ENCODE measurements at places on chromosomes 7 and 10.

- peak; percentile 84 for DNase-seq
Observed at GRCh38 chr10:117413928-117414618, 38.8 kb upstream of the PDZD8 start.

- no peak for DNase-seq
Observed at GRCh38 chr10:64528294-64529002, 1007.2 kb downstream of the REEP3 start.

- no peak for DNase-seq
Observed at GRCh38 chr7:100607111-100607510, 4.9 kb downstream of the PCOLCE start.

- DNase-seq, result no peak
Observed at GRCh38 chr10:70937661-70938060, 49.3 kb upstream of the PCBD1 start.

DNA sequence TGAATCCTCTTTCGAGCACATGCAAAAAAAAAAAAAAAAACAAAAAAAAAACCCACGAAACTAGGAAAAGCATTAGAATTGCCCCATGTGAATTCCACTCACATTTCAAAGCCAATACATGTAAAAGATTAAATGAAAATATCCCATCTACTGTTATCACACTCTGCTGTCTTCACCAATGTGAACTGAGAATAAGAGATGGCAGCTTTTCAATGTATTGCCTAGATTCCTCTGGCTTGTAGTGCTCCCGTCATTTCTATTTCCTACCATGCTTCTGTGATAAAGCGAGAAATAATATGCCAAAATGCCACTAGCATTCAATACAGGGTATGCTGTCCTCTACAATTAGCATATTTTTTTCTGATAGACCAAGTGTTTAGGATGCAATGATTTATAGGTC lies 517.0 kb downstream of the NRG3 start:
- no peak for DNase-seq

GRCh38 chr7:27172823-27173510 lies 1.2 kb downstream of the HOXA10 start:
- DNase-seq, result no peak

- DNase-seq, result no peak
Observed at GRCh38 chr10:126893206-126893605, 12.0 kb upstream of the DOCK1 start.

DNA sequence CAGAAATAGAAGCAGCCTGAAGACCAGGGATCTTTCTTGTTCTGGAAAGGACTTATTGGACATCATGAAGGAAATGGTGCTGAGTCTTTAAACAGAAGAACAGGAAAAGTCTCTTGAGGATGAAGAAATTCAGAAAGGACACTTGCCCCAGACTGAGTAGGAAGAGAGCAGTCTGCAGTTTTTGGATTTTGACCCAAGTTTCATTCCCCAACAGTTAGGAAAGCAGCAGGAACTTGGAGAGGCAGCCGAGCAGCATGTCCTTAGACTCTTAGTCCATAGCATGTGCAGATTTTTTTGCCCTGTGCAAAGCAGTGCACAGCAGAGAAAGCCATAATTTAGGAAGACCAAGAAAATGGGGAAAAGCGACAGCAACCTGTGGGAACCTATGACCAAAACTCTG lies 927.2 kb upstream of the AUTS2 start:
- no peak for DNase-seq

GRCh38 chr7:150626696-150627095 lies 5.5 kb downstream of the GIMAP6 start:
- no peak for DNase-seq

DNA sequence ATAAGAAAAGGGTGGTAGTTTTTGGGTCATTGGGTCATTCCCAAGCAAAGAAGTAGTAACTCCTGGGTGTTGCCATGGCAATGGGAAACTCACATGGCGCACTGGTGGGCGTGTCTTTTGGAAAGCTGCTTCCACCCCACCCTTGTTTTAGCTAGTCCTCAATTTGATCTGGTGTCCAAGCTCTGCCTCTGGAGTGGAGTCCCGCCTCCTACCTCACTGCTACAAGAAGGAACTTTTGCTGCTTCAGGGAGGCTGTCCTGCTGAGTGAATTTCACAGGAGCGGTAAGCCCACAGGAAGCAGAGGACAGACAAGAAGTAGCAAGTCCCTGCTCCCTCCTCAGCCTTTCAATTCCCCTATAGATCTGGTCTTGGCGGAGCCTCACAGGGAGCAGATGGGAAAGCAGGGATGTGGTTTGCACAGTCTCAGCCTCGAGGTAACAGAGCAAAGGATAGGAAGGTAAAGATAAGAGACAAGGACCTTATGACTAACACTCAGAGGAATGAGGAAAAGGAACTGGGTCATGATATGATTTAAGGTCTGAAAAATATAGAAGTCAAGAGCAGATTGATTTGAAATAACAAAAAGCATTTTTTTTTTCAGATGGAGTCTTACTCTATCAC lies 700.3 kb downstream of the TNS3 start:
- peak; percentile 6 for DNase-seq

DNA sequence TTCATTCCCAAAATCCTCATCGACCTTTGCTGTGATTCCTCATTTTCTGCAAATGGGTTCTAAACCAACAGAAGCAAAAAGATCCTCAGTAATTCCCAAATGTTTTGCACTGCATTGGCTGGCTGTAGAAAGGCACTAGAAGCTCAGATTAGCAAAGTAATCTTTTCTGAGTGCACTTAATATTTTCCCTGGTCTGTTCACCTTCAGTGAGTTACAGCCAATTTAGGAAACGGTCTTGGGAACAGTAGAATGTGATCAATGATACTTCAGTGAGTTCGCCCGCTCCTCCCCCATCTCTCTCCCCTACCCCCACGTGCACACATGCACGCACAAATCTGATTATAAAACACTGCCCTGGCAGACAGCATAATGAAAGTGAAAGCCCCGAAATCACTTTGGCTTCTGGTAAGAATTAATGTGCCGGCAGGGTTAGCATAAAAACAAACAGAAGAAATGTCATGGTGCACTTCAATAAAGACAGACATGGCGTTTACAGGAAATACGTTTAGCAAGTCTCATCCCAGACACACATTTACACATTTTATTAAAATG lies 201.3 kb upstream of the CDCA7L start:
- no peak for DNase-seq

DNA sequence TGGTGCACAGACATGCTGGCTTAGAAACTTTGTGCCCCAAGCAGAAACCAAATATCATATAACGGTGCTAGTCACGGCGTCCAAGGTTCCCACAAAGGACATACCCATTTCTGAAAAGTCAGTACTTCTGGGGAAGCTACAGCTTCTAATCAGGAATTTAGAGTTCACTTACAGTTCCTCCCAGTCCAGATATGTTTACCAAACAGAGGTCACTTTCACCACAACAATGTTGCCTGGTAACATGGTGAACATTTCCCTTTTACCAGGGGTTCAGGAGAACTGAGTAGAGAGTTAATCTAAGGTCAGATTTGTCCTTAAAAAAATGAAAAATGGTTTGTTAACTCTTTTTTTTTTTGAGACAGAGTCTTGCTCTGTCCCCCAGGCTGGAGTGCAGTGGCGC lies 265.9 kb upstream of the MKLN1 start:
- DNase-seq, result no peak

GRCh38 chr7:153381275-153382040 lies 621.9 kb downstream of the ACTR3B start:
- peak; percentile 0 for DNase-seq

DNA sequence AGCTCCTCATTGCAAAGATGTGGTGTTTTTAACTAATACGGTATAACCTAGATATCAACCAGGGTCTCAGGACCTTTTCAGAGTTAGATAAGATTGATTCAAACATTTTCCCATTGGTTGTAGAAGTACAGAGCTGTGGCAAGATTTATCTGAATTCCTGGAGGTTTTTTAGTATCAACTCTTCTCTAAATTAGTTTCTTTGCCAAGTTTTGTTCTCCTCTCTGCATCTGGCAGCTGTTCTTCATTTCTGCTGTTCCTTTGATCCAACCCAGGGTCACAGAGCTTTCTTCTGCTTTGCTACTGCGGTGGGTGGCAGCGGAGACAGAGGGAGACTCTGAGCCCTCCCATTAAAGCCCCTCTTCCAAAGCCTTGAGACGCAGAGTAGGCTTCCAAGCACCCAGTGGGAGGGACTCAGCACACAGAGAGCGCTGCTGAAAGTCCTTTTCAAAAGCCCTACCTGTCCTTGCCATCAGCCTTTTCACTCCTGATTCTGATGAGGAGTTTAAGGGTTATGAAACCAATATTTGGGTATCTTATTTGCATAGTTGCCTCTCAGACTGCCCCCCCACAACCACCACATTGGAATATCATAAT lies 146.3 kb upstream of the EEPD1 start:
- DNase-seq, result no peak

- no peak for DNase-seq
Observed at GRCh38 chr7:149302222-149302621, 40.2 kb downstream of the ZNF783 start.

DNA sequence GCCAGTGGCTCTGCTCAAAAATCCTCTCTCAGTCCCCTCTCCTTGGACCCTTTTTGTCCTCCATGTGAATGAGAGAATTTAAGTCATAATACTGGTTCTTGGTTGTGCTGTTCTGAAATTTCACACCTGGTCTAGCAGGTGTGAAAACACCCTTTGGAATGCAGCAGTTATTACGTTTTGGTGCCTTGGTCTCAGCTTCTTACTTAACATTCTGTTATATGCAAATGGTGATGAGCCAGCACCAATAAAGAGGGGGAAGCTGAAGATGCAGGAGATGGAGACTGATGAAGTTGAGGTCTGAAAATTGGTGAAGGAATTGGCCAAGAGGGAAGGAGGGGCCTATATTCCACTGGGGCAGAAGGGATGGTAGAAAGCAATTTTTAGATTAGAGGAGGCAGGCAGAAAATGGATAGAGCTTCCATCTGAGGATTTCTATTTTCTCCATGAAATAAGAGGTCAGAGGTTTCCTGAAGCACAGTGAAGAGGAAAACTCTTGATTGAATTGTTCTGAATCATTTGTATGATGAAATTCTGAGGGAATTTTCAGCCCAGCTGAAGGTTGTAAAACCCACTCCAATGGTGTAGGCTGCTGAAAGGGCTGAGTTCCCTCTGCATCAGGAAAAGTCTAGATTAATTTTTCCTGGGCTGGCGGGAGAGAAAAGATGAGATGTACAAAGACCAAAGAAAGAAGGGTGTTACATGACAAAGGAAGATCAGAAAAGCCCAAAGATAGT lies 94.0 kb upstream of the FAM180A start:
- DNase-seq, result no peak

DNA sequence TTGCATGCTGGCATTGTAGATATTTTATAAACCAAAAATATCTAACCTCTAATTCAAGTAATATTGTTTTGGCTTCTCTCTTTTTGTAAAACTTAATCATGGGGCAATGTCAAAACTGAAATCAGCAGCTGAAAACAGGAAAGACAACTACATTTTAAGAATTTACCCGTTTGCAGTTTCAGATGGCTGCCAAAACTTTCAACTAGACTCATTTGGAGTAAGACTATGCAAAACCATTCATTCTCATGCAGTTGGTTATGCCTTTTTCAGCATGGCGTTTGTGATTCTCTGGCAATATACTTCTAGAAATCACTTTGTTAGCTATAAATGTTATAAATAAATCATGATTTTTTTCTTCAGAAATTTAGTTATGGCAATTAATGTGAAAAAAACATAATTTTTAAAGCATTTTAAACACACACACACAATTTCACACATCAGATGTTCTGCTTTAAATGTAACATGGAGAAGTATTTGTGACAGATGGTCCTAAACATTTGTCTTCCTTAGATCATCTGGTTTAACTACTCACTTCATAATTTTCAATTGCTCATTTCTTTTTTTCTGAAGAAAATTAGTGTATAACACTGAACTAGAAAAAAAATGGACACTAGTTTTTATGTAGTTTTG lies 116.4 kb downstream of the ITGB8 start:
- no peak for DNase-seq

DNA sequence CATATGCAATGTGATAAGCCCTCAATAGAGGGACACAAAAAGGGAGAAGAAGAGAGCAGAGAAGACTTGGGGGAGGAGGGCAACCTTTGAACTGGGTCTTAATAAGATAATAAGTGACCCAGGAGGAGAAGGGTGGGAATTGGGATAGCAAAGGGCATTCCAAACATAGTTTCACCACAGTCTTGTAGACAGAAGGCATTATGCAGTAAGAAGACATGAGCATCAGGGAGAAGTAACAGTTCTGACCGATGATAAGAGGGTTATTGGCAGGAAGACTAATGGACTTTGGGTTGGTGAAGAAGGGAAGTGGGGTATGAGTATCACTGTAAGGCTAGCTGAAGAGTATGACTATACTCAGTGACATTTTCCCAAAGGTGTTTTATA lies 63.6 kb downstream of the TES start:
- no peak for DNase-seq

DNA sequence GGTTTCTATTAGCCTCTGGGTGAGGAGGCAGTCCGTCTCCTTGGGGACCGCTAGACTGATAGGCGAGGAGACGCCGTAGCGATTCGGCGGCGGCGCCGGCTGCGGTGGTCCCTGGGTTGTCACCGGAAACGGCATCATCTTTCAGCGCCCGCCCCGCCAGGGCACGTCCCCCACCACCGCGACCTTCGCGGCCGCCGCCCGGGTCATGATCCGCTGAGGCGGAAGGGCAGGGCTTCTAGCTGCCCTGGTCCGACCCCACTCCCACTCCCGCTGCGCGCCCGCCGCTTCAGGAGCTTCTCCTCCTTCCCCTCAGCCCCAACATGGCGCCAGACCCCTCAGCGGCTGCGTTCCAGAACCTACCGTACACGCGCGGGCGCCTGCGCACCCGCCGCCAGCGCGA lies at the start of gene PAPOLB:
TSS of gene PAPOLB (minus strand) at position 358 of the 400 bp plus-strand sequence. CDS start at position 138, 220 bp downstream.
- no peak for DNase-seq

GRCh38 chr10:54525816-54526215 lies 275.2 kb downstream of the PCDH15 start:
- DNase-seq, result no peak

DNA sequence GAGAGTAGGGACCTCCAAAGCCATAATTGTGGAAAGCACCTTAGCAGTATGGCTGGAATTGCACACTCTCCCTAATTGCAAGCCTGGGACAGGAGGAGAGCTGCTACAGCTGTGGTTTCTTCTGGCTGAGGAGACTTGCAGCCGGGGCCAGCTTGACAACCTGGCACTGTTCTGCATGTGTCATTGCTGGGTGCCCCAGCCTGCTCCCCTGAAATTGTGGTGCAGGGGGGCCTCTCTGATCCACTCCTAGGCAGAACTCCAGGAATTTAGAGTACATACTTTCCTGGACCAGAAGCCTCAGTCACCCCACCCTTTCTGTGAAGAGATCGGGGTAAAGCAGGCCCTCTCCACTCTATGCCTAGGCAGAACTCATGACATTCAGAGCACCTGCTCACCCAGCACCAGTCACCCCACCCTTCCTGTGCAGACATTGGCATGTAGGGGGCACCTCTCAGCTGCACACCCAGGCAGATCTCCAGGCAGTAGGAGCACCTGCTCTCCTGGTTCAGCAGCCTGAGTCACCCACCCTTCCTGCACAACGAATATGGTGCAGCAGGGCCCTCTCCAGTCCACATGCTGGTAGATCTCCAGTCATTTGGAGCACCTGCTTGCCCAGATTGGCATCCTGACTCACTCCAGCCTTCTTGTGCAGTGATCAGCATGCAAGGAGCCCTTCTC lies 34.4 kb upstream of the DYNC1I1 start:
- no peak for DNase-seq

All from mammary epithelial cell (primary cell).